Lower leg skin (tissue), 4 donors: ENCODE measurements at places on chromosomes 5 and 9. TPM values are rescaled to one million over a fixed set of nuclear protein-coding genes. Genes with fewer than 3 reads are reported as not detected.

DNA sequence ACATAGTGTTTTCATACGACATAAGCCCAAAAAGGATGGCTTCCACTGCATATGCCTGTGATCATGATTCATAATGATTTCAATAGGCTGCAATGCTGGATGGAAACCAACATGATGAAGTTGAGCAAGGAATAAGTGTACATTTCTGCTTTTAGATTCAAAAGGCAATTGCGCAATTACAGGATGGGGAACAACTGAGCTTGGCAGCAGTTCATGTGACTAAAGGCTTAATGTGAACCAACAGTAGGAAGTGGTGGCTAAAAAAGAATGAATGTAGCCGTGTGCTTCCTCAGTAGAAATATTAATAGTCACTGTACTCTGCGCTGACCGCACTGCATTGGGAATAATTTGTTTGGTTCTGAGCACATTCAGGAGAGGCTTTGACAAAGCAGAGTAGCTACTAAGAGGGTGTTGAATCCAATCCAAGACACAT lies 51.2 kb downstream of the SLC1A3 start:
- DNase-seq: peak; percentile 91

DNA sequence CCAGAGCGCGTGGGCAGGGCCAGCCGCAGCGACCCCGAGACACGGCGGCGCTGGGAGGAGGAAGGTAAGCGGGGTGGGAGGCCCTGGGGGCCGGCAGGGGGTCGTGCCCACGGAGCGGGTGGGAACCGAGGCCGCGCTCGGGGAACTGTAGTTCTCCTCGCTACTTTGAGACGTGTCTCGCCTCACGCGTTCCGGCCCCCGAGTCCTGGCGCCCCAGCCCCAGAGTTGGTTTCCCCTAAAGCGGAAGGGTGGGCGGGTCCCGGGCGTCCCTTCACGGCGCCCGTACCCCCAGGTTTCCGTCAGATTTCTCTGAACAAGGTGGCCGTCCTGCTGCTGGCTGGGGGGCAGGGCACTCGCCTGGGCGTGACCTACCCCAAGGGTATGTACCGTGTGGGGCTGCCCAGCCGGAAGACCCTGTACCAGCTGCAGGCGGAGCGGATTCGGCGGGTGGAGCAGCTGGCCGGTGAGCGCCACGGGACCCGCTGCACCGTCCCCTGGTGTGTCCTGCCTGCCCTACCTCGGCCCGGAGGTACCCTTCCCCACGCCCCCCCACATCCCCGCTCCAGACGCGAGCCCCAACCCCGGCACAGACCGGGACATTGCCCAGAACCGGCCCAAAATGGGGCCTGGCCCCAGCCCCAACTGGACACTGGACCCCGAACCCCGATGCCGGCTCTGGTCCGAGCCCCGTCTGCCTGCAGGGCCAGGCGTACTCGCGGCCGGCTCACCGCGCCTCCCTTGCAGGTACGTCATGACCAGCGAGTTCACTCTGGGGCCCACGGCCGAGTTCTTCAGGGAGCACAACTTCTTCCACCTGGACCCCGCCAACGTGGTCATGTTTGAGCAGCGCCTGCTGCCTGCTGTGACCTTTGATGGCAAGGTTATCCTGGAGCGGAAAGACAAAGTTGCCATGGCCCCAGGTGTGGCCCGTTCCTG lies 709 bp downstream of the UAP1L1 start:
- DNase-seq: no peak

Gene IFNK
- total RNA-seq: not detected

DNA sequence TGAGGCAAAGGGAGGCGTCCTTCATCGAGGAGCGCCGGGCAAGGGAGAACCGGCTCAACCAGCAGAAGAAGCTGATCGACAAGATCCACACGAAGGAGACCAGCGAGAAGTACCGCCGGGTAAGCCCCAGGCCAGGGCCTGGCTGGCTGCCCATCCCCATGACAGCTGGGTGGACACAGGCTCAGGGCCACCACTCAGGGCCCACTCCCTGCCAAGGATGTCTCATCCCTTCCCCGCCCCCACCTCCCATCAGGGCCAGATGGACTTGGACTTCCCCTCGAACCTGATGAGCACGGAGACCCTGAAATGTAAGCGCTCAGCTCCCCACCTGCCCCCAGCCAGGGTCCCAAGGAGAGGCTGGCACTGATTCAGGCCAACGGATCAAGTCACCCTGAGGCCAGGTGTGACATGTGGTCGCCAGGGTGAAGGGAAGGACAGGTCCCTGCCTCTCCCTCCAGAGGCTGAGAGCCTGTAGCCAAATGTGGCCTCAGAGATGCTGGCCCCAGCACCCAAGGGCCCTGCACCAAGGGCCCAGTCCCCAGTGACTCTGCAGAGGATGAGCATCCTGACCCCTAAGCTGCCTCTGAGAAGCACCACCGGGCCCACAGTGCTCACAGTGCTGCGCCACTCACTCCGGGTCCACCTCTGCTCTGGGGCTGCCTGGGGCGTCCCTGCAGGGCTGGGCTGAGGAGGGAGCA lies 3.1 kb upstream of the RABL6 start:
- no peak for DNase-seq

Gene FAM221B
- total RNA-seq: not detected

GRCh38 chr9:114666851-114667250 lies 9.2 kb upstream of the TEX53 start:
- no peak for DNase-seq

DNA sequence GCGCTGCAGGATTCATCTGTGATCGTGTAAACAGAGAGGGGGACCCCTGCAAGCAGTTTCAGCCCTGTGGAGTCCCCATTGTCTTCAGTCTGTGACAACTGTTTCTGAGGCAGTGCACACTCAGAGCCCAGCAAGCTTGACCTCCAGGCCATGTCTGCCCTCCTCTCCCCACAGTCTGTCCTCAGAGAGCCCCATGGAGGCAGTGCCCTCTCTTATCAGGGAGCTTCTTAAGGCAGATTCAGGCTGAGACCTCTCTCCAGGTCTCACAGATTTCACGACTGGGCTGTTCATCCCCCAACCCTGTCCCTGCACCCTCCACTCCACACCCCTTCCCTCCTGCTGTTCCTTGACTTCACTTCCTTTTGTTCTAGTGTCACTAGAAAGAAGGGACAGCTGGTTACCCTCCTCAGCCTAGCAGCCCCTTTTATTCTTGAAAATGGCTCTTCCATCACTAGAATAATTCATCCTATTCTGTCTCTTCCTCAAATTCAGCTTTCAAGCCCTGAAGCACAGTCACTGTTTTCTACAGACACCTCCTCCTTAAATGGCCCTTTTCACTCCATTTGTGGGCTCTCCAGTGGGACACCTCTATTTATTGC lies 218.4 kb downstream of the MED10 start:
- no peak for DNase-seq

Gene FAM81B
- total RNA-seq: not detected

GRCh38 chr9:33143241-33143661 lies 23.9 kb downstream of the B4GALT1 start:
- peak; percentile 25 for DNase-seq

DNA sequence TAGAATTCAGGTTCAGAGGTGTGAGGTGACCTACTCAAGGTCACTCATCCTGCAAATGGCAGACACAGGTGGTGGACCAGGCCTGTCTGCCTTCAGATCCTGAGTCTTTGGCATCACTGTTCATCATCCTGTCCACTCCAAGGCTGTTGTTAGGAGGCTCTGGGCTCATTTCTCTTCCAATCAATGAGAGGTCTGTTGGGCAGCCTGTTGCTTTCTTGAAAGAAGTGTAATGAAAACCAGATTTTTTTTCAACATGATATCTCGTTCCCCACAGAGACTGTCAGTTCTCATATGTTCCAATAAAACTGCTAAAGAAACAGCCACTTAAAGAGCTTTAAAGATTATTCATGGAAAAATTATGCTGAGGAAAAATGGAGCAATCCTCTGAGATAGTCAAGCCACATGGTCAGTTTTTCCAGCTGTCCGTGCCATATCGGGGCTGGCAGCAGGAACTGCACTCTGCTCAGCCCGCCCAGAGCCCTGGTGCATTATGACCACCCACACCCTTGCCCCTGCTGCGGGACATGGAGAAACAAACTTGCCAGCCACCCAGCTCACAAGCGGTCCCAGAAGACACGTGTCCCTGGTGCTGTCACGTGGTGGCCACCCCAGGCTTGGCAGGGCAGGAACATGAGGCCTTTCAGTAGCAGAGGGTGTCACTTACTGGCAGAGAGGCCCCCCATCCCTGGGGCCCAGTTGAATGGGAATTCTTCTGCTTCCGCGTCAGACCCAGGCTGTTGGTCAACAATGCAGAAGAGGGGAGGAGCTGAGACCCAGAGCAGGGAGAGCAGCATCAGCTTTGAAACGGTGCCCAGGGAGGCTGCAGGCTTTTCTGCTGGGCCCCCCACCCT lies 63.7 kb upstream of the ANGPTL2 start:
- DNase-seq: peak; percentile 90
